ENCODE measurements at places on chromosomes 12 and 14.

- no peak for DNase-seq
Measured at GRCh38 chr14:68820119-68820518, 27.3 kb upstream of the ZFP36L1 start.

- no peak for DNase-seq
Measured at GRCh38 chr12:67413577-67413976, 144.4 kb downstream of the CAND1 start.

GRCh38 chr14:105026033-105026785, 5.3 kb upstream of the CDCA4 start:
- DNase-seq = peak; percentile 42

GRCh38 chr14:68865542-68865941, 72.7 kb upstream of the ZFP36L1 start:
- DNase-seq = no peak

GRCh38 chr14:97719931-97720330, 922.7 kb downstream of the VRK1 start:
- DNase-seq = no peak

GRCh38 chr12:1350934-1351240, 243.5 kb downstream of the FBXL14 start:
- DNase-seq = no peak

DNA sequence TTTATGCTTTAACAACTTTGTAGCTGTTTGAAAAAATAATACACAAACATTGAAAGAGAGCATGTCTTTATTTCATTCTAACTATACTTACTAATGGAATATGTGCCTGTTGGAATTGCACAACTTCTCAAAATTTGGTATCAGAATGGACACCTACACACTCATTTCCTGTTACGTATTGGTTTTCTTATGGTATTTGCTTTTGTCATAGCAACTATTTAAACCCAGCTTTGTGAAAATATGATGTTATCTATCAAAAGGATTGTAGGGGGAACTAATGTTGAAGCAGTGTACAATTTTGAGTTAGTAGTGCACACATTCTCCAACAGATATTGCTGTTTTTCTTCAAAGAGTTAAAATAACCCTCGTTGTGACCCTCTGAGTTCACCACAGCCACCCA, 52.6 kb downstream of the RBMS2 start:
- DNase-seq = no peak

DNA sequence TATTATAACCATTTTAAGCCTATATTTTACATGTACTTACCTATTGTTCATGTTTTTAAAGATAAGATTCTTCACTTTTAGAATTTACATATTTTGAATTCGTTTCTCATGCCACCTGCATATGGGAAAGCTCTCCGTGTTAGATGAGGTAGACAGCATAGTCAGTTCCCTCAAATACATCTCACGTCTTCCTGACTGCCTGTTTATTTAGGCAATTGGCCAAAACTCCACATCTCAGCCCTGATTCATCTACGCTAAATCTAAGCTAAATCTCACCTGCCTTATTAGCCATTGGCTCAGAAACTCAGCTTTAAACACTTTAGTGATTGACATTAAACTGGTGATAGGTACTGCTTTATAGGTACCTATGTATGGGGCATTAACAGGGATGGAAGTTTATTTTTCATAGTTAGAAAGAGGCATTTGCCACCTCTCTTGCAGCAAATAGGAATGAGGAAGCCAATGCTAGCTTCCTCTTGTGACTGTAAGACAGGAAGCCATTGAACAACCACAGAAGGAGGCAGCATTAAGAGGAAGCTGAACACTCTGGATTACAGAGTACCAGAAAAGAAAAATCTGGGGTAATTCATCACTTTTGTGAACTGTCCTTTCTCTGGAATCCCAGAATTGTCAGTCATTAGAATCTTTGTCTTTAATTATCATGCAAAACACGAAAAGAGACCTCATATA, 111.9 kb downstream of the LRFN5 start:
- no peak for DNase-seq

GRCh38 chr12:114291389-114292060, 114.4 kb downstream of the TBX5 start:
- DNase-seq = no peak

GRCh38 chr14:30402846-30403245, 156.1 kb upstream of the G2E3 start:
- DNase-seq = no peak

GRCh38 chr14:102565331-102565887, 27.0 kb upstream of the RCOR1 start:
- DNase-seq = no peak

DNA sequence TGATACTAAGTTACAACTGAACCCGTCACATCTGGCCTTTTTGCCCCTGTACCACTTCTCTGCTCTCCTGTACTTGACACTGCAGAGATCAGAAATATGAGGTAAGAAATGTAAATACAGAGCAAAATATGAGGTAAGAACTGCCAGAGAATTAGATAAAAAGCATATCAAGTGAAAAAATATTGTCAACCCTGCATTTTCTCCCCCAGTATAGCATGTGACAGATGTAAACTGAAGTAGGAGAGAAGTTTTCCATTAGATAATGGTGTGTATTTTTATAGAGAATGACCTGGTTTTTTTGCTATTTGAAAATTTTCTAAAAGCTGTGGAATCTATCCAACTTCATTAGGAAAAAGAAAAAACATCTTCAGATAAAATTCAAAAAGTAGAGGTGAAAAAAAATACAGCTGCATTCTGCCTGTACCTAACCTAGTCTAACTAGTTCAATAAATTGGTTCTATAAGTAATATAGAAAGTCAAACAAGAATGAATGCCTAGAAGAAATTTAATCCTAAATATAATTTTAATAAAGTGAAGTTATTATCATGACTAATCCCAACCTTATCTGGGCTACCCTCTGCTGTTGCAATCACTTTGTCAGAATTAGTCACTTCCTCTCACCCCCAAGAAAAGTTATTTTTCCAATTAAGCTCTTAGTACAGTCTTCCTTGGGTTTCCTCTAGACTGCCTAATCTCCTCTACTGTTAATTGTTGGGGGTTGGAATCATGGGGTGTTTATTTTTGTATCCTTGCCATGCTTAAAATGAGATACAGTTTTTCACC, 210.0 kb downstream of the RASSF9 start:
- peak; percentile 18 for DNase-seq

DNA sequence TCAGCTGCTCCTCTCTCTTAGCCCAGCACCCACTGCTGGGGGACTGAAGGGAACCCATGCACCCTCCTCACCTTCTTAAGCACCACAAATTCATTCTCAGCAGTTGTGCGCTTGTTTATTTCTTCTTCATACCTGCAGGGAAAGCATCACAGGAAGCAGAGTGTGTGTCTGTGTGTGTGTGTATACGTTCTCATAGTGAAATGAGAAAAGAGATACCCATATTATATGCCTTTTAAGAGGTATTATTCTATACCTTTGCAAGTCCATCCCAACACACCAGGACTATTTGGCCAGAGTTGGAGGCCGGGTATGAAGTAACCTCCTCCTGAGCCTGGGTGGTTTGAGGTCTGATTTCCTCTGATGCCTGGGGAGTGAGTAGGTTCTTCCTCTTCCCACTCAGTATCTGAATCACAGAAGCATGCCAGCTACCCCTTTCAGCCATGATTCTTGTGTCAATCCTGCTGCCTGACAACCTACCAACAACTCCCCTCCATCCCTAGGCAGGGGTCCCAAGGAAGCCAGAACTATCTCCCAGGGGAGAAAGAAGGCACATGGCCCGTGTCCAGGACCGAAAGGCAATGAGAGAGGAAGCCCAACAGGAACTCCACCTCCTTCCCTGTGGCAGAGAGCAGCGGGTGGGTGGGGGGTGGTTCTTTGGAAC, 3.0 kb downstream of the KRT73 start:
- no peak for DNase-seq

GRCh38 chr14:53412819-53413675, 259.9 kb upstream of the DDHD1 start:
- DNase-seq = no peak

- DNase-seq = no peak
Measured at GRCh38 chr12:88253371-88253978, 111.4 kb downstream of the TMTC3 start.

- no peak for DNase-seq
Measured at GRCh38 chr12:53500142-53500775, 824 bp upstream of the TARBP2 start.

DNA sequence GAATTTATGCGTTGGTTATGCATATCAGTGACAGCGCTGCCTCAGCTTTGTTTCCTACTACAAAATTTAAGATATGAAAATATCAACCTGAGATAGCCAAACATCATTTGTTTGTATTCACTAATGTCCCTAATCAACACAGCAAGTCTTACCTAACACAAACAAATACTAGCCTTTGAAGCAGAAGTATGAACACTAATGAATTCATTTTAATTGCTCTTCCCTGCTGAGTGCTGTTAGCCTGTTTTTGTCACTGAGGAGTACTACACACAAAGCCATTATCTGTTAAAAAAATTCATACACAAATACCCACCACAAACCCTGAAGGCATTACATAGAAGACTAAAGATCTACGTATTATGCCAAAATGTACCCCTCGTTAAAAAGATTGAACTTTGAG, 150.8 kb downstream of the HELB start:
- DNase-seq = no peak

GRCh38 chr12:8564656-8565055, 24.0 kb upstream of the CLEC4E start:
- no peak for DNase-seq

GRCh38 chr12:92133171-92133570, 12.5 kb downstream of the BTG1 start:
- DNase-seq = no peak

- no peak for DNase-seq
Measured at GRCh38 chr14:101817501-101818001, 56.0 kb downstream of the PPP2R5C start.

- peak; percentile 63 for DNase-seq
Measured at GRCh38 chr12:124636138-124636978, 68.9 kb upstream of the NCOR2 start.

GRCh38 chr14:30419037-30419436, 139.9 kb upstream of the G2E3 start:
- DNase-seq = no peak

- DNase-seq = no peak
Measured at GRCh38 chr14:59678352-59678751, 101.7 kb upstream of the CCDC175 start.

DNA sequence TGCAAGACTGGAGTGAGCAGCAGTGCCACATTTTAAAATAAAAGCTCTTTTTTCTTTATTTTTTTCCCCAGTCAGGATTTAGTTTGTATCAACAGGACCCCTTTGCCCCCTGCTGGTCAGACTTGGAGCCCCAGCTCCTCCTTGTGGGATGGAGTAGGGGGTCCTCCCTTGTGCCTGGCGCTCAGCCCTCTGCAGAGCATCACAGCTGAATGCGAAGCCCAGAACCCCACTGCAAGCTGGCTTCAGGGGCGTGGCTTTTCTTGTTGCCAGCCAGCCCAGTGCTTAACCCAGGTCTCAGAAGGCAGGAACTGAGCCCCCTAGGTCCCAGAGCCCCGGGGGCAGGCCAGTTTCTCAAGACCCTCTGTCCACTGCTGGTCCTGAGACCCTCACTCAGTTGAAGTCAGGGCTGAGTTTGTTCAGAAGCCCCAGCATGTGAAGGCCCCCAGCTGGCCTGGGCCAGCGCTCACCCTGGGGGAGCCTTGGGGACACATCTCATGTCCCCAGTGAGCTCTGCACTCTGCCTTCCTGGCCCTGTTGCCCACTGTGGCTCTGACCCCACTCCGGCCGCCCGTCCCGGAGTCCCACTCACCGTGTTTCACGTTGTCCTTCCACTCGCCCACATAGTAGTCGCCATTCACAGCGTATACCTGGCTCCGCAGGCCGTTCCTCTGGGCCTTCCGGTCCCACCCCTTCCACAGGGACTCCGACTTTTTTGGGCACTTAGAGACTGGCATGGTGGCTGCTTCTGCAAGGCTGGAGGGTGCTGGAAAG, 519 bp downstream of the MORN3 start:
- DNase-seq = no peak

DNA sequence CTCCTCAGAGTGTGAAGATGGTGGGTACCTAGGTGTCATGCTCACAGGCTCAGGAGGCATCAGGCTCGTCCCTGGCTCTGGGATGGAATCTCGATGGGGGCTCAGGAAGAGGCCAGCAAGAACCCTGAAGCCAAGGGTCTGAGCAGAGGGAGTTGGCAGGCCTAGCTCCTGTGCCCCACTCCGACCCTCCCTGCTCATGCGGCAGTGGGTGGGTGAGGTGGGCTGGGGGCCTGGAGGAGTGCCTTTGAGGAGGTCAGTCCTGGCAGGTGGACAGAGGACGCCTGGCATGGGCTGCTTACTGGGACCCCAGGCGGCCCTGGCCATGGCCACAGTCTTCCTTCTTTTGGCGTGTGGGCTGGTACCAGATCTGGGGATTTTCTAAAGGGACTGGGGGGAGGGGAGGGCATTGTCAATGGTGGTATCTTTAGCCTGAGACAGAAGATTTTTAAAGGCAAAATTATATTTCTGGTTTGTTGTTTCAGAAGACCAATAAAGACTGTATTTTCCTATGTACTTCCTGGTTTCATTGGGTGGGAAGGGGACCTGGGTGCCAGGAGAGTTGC, 16.0 kb downstream of the LRTM2 start:
- no peak for DNase-seq

DNA sequence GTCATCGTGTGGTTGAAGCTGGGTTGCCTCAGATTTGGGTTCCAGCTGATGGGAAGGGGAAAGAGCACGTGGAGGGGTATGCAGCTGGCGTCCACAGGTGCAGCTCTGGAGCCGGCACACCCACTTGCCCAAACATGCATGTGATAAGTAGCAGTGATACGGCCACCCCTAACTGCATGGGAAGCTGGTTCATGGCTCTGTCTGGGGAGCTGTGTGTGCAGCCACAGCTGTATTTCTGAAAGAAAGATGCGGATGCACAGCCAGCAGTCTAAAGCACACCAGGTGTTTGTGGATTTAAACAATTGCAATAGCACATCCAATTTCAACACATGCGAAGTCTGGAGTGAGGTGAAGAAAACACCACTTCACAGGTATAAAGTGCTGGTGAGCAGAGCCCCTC, 181.4 kb downstream of the EFCAB11 start:
- DNase-seq = no peak

DNA sequence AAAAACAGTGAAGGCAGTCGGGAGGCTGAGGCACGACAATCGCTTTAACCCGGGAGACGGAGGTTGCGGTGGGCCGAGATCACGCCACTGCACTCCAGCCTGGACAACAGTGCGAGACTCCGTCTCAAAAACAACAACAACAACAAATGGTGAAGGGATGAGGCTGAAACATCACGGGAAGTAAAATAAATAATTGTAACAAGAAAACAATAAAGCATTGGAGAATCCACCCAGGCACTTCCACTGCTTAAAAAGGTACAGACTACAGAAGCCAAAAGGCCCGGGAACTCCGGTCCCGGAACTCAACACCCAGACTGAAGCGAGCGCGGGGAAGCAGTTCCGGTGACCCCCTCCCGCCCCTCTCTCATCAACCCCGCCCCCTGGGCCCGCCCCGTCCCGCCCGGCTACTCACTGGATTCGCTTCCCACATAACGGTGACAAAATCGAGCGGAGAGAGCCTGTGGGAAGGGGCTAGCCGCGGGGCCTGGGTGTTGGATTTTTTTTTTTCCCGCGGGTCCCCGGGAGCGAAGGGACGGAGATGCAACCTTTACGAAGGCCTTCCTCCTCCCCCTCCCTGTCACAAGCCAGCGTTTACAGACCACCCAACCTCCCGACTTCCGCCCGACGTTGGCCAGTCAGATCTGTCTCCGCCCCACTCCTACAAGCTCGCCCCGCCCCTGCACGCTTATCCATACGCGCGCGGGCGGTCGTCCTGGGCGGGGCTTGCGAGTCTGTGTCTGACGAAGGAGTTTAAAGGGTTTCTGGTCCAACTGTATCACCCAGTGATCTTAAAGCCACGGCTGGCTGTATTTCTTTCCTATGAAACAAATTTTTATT, at the start of gene PARP11:
TSS of gene PARP11 (minus strand) at position 600 of the 837 bp plus-strand sequence. CDS start at position 430, 170 bp downstream.
- DNase-seq = peak; percentile 79

- DNase-seq = no peak
Measured at GRCh38 chr12:124537525-124538193, 29.8 kb downstream of the NCOR2 start.

GRCh38 chr12:70367258-70368141, 1.4 kb downstream of the KCNMB4 start:
- no peak for DNase-seq

Data from RCC 7860 (cell line).